ENCODE measurements at places on chromosomes 4 and X.

DNA sequence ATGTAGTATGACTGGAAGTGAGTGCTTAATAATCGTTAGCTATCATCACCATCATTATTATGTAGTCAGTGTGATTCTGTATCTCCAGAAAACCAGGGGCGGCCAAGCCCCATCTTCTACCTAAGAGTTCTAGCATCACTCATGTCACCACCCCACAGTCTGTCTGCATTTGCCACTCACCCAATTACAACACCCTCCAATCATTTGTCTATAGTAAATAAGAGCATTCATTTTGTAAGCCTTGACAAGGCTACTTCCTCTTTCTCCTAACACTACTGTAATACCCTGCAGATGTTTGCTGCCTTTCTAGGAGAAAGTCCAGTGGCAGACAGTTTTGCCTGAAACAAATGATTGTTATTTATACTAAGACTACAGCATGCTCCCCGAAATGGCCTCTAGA, 15.8 kb upstream of the IL21 start:
- DNase-seq: no peak

- DNase-seq: no peak
Observed at GRCh38 chrX:120690344-120690743, 60.5 kb upstream of the C1GALT1C1 start.

- DNase-seq: no peak
Observed at GRCh38 chr4:141654098-141654497, 17.7 kb downstream of the IL15 start.

GRCh38 chrX:25052798-25053534, 37.2 kb upstream of the ARX start:
- no peak for DNase-seq

DNA sequence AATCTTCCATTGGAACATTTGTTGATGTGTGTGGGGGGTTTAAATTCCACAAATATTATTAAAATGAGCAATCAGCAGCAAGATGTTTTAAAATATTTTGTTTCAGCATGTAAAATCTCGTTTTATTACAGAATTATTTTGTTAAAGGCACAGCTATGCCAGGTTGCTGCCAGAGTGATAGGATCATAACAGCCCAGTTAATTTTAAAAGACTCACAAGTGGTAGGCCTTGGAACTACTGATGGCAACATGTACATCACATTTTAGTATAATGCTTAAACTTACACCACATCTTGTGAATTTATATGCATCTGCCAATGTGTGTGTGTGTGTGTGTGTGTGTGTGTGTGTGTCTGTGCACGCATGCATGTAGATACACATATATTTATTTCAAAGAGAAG, 97.8 kb upstream of the SPRY1 start:
- DNase-seq: no peak
